ENCODE measurements at places on chromosomes 3 and 15.

DNA sequence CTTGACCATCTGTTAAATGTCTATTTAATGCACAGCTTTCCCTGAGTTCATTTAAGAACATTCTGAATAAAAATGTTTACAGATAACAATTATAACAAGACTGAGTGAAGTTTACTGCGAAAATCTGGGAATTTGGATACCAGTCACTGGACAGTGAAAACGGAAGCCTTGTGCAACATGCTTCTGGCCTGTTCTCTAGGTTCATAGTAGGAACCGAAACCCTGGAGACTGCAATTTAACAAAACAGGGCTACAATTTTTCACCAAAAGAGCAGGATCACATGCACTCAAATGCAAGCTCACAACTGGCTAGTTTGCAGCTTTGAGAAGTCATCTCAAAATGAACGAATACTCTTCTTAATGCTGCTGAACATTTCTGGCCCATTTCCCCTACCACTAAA lies 435.9 kb downstream of the NR2F2 start:
- DNase-seq, result no peak

GRCh38 chr3:50623840-50624474 lies 7.0 kb downstream of the MAPKAPK3 start:
- no peak for DNase-seq

- no peak for DNase-seq
Observed at GRCh38 chr15:94127006-94127405, 104.4 kb upstream of the MCTP2 start.

- no peak for DNase-seq
Observed at GRCh38 chr3:60912142-60912541, 339.1 kb downstream of the FHIT start.

- peak; percentile 77 for DNase-seq
Observed at GRCh38 chr3:13884851-13885703, 5.2 kb upstream of the WNT7A start.

- peak; percentile 64 for DNase-seq
Observed at GRCh38 chr3:128489927-128490649, 2.9 kb downstream of the GATA2 start.

- peak; percentile 65 for DNase-seq
Observed at GRCh38 chr15:74311734-74312444, 55.6 kb downstream of the CYP11A1 start.

DNA sequence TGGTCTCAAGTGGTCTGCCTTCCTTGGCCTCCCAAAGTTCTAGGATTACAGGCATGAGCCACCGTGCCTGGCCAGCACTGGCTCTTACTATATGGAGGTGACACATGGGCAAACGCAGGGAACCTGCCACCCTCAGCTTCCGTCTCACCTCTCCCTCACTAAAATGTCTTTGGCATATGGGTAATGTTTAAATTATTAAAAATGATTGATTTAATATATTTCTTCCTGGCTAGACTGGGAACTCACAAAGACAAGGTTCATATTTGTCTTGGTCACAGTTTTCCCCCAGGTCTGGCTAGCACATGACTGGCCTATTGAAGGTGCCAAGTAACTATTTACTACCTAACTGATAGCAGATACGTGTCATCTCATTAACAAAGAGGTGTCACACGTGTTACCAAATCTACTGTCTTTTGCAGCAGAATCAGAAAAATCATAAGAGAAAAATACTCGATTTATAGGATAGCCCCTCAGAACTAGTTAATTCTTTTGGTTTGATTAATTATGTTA lies 48.2 kb downstream of the SYNM start:
- DNase-seq, result no peak

DNA sequence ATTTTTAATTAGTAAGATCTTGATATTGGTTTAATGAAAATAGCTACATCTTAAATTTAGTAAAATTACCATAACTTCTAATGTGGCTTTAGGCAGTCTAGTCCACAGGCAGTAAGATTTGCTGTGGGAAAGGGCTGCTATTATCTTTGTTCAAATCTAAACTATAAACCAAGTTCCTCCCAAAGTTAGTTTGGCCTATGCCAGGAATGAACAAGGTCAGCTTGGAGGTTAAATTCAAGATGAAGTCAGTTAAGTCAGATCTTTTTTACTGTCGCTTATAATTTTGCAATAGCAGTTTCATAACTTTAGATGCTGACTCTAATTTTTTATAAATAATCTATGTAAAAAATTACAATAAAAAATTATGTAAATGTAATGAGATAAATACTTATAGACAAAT lies 1016.9 kb upstream of the ALCAM start:
- DNase-seq, result no peak

DNA sequence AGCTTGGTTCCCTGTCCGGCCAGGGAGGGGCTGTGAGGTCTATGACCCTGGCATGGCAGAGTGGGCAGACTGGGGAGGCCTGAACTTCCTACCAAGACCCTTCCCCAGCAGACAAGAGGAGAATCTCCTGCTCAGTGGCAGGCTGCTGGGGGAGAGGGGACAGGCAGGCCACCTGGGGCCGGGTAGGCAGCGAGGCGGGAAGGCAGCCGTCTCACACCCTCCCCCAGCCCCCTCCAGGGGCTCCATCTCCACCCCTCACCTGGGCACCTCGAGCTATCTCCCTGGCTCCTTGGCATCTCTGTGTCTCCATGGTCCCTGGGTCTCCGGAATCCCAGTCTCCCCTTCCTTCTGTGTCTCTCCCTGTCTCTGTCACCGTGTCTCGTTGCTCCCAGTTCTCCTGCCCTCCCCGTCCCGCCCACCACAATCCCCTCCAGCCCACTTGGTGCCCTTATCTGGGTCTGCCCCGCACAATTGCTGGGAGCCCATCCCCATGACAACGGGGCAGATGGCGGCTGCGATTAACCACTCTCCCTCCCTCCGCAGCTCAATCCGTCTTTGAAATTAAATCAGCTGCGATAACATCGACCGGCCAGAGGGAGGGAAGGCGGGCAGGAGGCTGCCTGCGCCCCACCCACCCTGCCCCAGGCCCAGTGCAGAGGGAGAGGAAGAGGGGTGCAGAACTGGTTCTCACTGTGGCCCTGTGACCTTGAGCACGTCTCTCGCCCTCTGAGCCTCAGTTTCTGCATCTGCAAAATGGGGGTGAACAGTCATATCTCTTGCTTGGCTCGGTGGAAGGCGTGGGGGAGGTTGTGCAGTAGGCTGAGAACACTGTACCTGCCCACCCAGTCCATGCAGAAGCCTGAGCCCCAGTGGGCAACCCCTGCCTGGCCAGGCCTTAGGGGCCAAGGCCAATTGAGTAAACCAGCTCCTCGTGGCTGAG lies 9.6 kb downstream of the DNAJB8 start:
- DNase-seq, result no peak

GRCh38 chr15:50542887-50543210 lies 3.6 kb downstream of the USP50 start:
- no peak for DNase-seq

DNA sequence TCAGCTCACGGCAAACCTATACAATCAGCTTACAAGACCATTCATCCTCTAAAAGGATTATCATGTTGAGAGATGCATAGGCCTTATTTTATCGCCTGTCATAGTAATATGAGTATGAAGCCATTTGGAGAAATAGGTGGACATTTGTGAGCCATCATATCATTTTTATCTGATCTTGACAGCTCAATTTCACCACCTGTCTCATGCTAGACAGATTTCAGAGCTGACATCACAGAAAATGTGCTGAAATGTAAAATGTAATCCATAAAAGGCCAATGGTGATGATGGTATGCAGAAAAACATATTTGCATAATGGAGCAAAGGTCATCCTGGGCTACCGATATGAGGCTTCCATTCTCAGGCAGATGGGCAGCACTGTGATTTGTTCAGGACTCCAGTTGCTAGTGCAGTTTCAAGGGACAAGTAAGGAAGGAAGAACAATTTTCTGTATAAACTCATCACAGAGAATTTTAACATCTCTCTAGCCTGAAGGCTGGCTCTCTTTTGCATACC lies 221.5 kb downstream of the ULK4 start:
- no peak for DNase-seq

GRCh38 chr3:126956361-126956760 lies 26.6 kb upstream of the PLXNA1 start:
- no peak for DNase-seq

GRCh38 chr3:33037471-33037870 lies 59.5 kb downstream of the GLB1 start:
- DNase-seq, result no peak

- DNase-seq, result peak; percentile 39
Observed at GRCh38 chr15:22949074-22949547, 31.1 kb downstream of the CYFIP1 start.

GRCh38 chr15:80479191-80479590 lies 75.0 kb downstream of the ARNT2 start:
- no peak for DNase-seq

GRCh38 chr3:60746695-60747416 lies 504.4 kb downstream of the FHIT start:
- DNase-seq, result no peak

GRCh38 chr15:60970246-60971170 lies 258.6 kb downstream of the RORA start:
- no peak for DNase-seq

DNA sequence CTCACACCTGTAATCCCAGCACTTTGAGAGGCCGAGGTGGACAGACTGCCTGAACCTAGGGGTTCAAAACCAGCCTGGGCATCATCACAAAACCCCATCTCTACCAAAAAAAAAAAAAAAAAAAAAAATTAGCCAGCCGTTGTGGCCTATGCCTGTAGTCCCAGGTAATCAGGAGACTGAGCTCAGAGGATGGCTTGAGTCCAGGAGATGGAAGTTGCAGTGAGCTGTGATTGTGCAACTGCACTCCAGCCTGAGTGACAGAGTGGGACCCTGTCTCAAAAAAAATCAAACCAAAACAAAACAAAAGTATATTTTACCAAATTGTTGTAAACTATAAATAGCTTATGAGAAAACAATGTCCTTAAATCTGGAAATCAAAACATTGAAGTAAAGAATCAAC lies 34.7 kb upstream of the UBP1 start:
- no peak for DNase-seq

DNA sequence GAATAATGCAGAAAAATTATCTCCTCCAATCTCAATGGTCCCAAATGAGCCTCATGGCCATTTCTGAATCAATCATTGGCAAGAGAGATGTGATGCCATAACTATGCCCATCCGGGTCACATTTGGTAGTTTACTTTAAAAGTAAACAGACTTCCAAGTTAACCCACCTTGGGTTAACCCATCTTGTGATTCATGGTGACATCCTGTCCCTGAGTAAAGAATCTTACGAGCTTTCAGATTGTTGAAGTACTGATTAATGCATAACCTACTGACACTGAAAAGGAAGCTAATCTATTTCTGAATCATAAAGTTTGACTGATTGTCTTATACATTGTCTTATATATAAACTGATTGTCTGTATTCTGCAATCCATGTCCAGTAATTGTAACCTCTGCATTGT lies 467.2 kb upstream of the AGTR1 start:
- no peak for DNase-seq

DNA sequence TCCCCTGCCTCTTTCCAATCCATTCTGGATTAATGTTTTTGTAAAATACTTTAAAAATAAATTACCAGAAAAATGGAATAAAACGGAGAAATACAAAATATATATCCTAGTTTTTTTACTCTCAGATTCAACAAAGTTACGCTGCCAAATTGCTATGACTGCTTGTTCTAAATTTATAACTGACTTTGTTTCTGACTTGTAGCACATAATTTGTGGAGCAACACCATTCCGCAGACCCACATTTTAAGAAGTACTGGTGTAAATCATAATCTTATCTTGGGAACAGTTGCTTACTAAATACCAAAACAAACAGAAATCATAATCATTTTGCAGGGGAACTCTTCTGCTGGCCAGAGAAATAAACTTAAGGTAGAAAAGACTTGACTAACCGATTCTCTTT lies 339.4 kb upstream of the CBLB start:
- no peak for DNase-seq

- DNase-seq, result peak; percentile 73
Observed at GRCh38 chr15:60804986-60805949, 326.3 kb upstream of the ICE2 start.

DNA sequence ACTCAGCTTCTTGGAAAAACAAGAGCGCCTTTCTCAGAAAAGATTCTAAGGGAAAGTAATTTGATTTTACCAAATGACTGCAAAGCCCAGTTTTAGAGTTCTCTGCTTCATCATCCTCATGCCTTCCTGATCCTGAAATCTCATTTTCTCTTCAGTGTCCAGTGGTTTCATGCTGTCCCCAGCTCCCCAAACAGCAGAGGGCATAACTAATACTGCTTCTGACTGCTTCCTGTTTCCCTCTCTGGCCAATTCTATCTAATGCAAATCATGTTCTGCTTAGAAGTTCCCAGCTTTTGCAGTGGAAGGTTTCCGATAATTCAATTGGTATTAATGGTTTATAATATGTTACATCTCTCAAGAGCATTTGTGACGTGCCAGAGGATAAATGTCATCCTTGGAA lies 161.1 kb downstream of the CLSTN2 start:
- no peak for DNase-seq

DNA sequence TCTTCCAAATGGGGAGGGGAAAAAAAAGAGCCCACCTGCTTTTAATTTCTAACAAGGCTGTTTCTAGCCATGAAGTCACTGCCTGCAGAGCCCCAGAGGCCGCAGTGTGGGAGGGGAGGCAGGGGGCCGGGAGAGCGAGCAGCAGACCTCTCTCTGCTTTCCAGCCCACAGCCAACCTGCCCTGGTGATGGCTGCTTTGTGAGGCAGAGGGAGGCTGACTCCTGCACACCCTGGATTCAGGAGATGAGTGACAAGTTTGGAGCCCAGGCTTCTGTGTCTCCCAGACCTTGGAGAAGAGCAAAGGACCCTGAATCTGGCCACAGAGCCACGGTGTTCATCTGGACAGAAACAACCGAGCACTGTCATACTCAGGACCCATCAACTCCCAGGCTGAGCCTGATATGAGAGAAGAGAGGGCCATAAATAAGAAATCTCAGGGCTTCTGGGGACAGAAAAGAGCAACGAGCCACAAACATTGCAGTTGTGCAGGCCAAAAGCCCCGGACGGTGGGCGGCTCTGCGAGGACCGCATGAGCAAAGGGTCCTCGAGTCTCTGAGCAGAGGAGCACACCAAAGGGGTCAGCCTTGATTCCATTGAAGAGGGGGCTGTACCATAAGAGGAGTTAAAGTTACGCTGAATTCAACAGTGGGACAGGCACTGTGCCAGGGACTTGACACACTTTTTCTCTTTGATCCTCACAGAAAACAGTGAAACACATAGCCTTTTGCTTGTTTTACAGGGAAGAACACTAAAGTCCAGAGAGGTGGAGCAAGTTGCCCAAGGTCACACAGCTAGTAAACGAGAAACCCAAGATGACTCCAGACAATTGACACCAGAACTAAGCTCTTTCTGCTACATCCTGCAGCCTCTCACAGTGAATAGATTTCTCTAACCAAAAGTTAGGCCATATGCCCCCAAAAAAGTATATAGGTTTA lies 97.2 kb downstream of the SEMA5B start:
- DNase-seq, result no peak

- DNase-seq, result peak; percentile 73
Observed at GRCh38 chr15:67803996-67804843, 21.1 kb upstream of the SKOR1 start.

GRCh38 chr3:126446301-126446700 lies 29.4 kb downstream of the ZXDC start:
- peak; percentile 46 for DNase-seq
